ENCODE measurements at places on chromosomes 12 and 14.

GRCh38 chr12:52193991-52194390, 2.2 kb upstream of the KRT80 start:
- H3K36me3 ChIP-seq = no peaks in the 10 kb centered on the region
- H3K4me3 ChIP-seq = no peak overlapping the region
- DNase-seq = no peak
- no peaks in the 10 kb centered on the region for H3K4me1 ChIP-seq
- H3K27ac ChIP-seq = no peak overlapping the region

DNA sequence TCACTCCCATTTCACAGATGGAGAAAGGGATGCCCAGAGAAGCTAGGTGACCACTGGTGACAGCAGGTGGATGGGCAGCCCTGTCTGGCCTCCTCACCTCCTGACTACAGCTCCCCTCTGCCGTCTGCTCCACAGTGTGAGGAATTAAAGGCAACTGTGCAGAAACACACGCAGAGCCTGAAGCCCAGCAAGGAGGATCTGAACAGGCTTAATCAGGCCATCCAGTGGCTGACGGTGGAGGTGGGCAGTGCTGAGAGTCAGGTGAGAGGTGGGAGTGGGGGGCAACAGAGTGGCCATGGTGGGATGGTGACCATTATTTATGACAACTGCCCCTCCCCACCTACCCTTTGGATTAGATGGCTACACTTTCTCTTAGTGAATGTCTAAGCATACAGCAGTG, 1.2 kb downstream of the KRT86 start:
- no peak for DNase-seq
- H3K27ac ChIP-seq = no peak overlapping the region
- H3K27me3 ChIP-seq = peaks cover 76% of the 10 kb centered on the region

- H3K36me3 ChIP-seq = no peaks in the 10 kb centered on the region
- peaks cover 15% of the 10 kb centered on the region for H3K27me3 ChIP-seq
- H3K4me3 ChIP-seq = no peak overlapping the region
- H3K27ac ChIP-seq = no peak overlapping the region
Measured at GRCh38 chr12:51759175-51759574, 89.3 kb downstream of the FIGNL2 start.

GRCh38 chr12:84056-84455, 17.5 kb downstream of the IQSEC3 start:
- H3K4me1 ChIP-seq = no peaks in the 10 kb centered on the region
- peaks cover 2% of the 10 kb centered on the region for H3K36me3 ChIP-seq
- no peak overlapping the region for H3K4me3 ChIP-seq
- H3K27ac ChIP-seq = no peak overlapping the region

- H3K27me3 ChIP-seq = peaks cover 57% of the 10 kb centered on the region
- peaks cover 8% of the 10 kb centered on the region for H3K4me1 ChIP-seq
- H3K27ac ChIP-seq = no peak overlapping the region
- DNase-seq = no peak
- H3K4me3 ChIP-seq = no peak overlapping the region
- peaks cover 8% of the 10 kb centered on the region for H3K36me3 ChIP-seq
Measured at GRCh38 chr14:100564512-100564911, 22.7 kb downstream of the BEGAIN start.

- no peaks in the 10 kb centered on the region for H3K27me3 ChIP-seq
- DNase-seq = no peak
- H3K27ac ChIP-seq = no peak overlapping the region
- no peaks in the 10 kb centered on the region for H3K36me3 ChIP-seq
- no peak overlapping the region for H3K4me3 ChIP-seq
Measured at GRCh38 chr12:40055228-40055579, 50.7 kb downstream of the SLC2A13 start.

- H3K4me3 ChIP-seq = no peak overlapping the region
- no peaks in the 10 kb centered on the region for H3K27me3 ChIP-seq
- no peaks in the 10 kb centered on the region for H3K4me1 ChIP-seq
- H3K36me3 ChIP-seq = no peaks in the 10 kb centered on the region
Measured at GRCh38 chr12:24360057-24360456, 410.6 kb upstream of the SOX5 start.

GRCh38 chr12:31005944-31006361, 67.7 kb upstream of the DDX11 start:
- H3K27ac ChIP-seq = no peak overlapping the region
- no peak for DNase-seq
- H3K4me3 ChIP-seq = no peak overlapping the region
- H3K4me1 ChIP-seq = no peaks in the 10 kb centered on the region
- peaks cover 40% of the 10 kb centered on the region for H3K27me3 ChIP-seq

GRCh38 chr14:105064001-105064400, 1.2 kb downstream of the GPR132 start:
- peak overlapping the region; percentile 99 for H3K4me3 ChIP-seq
- no peaks in the 10 kb centered on the region for H3K27me3 ChIP-seq
- no peak for DNase-seq

DNA sequence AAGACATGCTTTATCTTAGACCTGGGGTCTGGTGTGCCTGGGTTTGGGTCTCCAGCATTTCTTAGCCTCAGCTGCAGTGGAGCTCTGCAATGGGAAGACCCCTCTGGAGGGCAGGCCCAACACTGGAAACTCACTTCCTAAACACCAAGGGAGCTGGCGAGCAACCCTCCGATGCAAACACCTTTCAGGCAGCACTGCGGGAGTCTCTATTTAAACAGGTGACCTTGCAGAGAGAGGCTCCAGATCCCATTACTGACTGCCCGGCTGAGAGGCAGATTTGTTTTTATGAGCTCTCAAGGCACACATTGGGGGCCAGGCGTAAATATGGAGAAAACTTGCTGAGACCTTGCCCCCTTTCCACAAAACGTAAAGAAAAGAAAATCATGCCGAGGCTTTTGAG, 195.5 kb downstream of the PAX9 start:
- no peaks in the 10 kb centered on the region for H3K4me1 ChIP-seq
- no peak overlapping the region for H3K4me3 ChIP-seq
- H3K27me3 ChIP-seq = no peaks in the 10 kb centered on the region
- H3K36me3 ChIP-seq = peaks cover 3% of the 10 kb centered on the region

GRCh38 chr12:108335349-108336119, 3.6 kb downstream of the CMKLR1 start:
- H3K4me3 ChIP-seq = no peak overlapping the region
- H3K27me3 ChIP-seq = peaks cover 25% of the 10 kb centered on the region
- no peak overlapping the region for H3K27ac ChIP-seq
- H3K36me3 ChIP-seq = peaks cover 1% of the 10 kb centered on the region

DNA sequence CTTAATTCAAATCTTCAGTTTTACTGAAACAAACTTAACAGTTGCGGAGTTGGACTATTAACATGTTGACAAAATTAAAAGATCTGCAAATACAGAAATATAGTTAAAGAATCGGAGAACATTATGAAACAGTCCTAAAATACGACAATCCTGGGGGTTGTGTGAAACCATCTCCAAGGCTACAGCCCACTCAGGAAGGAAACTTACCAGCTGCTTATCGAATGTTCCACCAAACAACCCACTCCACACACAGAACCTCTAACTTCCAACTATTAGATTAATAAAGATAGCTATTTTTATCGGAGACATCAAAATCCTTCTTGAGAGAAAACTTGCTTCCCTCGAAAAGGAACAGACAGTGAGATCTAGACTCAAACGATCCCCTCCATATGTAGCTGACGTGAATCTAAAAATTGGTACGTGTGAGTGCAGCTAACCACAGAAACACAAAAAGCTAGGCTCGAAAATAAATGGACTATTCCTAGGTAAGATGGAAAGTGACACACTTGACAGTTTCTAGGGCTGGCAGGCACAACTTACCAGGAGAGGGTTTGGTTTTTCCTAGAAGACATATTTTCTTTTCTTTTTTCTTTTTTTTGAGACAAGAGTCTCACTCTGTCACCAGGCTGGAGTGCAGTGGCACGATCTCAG, 12.9 kb downstream of the VPS37B start:
- DNase-seq = no peak
- H3K27me3 ChIP-seq = no peaks in the 10 kb centered on the region

- H3K4me1 ChIP-seq = no peaks in the 10 kb centered on the region
- no peak for DNase-seq
- no peaks in the 10 kb centered on the region for H3K27me3 ChIP-seq
Measured at GRCh38 chr12:74890237-74890599, 319.4 kb downstream of the KCNC2 start.

GRCh38 chr12:59036973-59037762, 116.9 kb upstream of the LRIG3 start:
- DNase-seq = no peak
- no peaks in the 10 kb centered on the region for H3K36me3 ChIP-seq

DNA sequence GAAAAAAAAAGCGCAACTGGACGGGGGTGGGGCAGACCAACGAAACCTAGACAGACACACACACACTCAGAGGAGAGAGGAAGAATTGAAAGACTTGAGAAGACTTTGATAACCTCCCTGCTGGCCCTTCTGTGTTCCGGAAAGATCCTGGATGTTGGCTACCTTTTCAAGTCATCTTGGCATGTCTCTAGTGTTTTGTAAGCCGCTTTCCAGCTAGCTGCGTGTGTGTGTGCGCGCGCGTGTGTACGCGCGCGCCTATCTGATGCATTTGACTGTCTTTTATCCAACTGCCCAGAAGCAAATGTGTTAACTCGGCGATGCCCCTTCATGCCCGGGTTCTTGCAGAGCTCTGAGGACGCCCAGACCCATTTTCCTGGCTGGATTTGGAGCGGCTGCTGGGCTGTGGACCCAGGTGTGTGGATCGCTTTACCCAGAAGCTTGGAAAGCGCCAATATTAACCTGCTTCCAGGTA, 664 bp downstream of the LRFN5 start:
- no peak for DNase-seq
- peaks cover 77% of the 10 kb centered on the region for H3K27me3 ChIP-seq
- H3K4me3 ChIP-seq = peak overlapping the region; percentile 44

GRCh38 chr14:103898711-103899110, 29.5 kb upstream of the TDRD9 start:
- H3K27me3 ChIP-seq = no peaks in the 10 kb centered on the region
- no peak for DNase-seq
- peaks cover 7% of the 10 kb centered on the region for H3K4me1 ChIP-seq
- no peaks in the 10 kb centered on the region for H3K36me3 ChIP-seq
- H3K4me3 ChIP-seq = no peak overlapping the region

DNA sequence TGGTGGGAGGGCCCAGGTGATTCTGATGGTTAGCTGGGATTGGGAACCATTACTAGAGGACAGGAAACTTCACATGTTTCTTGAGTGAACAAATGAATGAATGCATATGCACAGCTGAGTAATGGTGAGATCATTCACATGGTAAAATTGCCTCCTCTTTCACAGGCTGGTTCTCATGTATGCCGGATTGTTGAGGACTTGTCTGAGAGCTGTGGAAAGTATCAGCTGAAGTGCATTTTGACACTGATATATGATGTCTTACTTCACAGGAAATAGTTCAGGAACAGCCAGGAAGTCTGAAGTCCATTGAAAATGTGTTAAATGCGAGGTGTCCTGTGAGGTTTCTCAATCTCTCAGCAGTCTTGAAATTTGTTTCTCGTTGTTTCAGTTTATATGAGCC, 77.6 kb upstream of the DACT1 start:
- no peaks in the 10 kb centered on the region for H3K4me1 ChIP-seq
- no peaks in the 10 kb centered on the region for H3K36me3 ChIP-seq
- H3K27ac ChIP-seq = no peak overlapping the region
- H3K27me3 ChIP-seq = no peaks in the 10 kb centered on the region
- H3K4me3 ChIP-seq = no peak overlapping the region

DNA sequence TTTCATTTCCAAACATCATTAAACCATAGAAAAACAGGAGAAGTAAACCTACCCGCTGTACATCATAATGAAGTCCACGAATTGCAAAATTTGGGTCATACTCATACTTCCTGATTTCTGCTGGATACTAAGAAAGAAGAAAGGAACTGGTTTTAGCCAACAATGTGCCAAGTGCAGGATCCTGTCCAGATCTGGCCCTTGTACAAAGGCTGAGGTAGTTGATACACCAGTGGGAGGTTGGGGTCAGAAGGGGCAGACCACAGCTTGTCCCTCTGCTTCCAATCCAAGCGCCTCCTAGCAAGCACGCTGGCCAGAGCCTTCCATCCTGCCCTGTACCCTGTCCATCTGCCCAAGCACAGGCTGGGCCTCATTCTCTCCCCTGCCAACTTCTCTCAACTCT, 34.2 kb downstream of the NT5DC3 start:
- peaks cover 4% of the 10 kb centered on the region for H3K4me1 ChIP-seq
- no peak overlapping the region for H3K27ac ChIP-seq
- H3K36me3 ChIP-seq = peaks cover 5% of the 10 kb centered on the region
- no peaks in the 10 kb centered on the region for H3K27me3 ChIP-seq

DNA sequence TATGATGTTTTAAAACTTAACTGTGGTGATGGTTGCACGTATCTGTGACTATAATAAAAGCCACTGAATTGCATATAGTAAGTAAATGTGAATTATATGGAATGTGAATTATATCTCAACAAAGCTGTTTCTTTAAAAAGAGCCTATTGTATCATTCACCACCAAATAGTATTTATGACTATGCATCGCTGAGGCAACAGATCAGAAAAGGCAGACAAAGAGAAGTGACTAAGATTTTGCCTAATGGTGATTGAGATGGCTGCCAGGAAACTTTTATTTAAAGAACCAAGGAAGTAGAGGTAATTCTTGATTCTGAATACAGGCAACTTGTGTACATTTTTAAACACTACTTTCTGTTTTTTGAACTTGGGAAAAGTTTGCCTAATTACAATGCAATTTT, 31.7 kb downstream of the DHRS7 start:
- peaks cover 6% of the 10 kb centered on the region for H3K36me3 ChIP-seq
- DNase-seq = no peak
- H3K4me3 ChIP-seq = no peak overlapping the region
- H3K27ac ChIP-seq = no peak overlapping the region
- no peaks in the 10 kb centered on the region for H3K27me3 ChIP-seq
- H3K4me1 ChIP-seq = peaks cover 5% of the 10 kb centered on the region

DNA sequence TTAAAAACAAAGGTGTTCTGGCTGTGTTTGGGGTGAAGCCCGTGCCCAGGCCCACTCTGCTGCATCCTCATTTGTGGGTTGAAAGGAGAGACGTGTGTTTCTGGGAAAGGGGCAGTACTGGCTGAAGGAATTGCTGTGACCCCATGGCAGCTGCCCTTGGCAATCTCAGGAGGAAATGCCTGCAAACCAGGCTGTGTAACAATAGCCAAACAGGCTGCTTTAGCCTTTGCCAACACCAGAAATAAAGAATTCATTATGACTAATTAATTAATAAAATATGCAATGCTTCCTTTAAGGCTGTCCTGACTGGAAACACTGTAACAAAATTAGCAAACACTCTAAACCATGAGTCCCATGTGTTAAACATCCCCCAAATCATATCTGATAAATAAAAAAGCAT, 53.0 kb upstream of the KRR1 start:
- H3K27ac ChIP-seq = no peak overlapping the region
- H3K27me3 ChIP-seq = peaks cover 39% of the 10 kb centered on the region
- H3K36me3 ChIP-seq = no peaks in the 10 kb centered on the region
- no peak for DNase-seq
- no peak overlapping the region for H3K4me3 ChIP-seq
